ENCODE measurements at places on chromosomes 16 and 17. TPM values are rescaled to one million over a fixed set of nuclear protein-coding genes. Genes with fewer than 3 reads are reported as not detected.

The CHST6 gene
- 0.38 TPM for polyA plus RNA-seq

The DCXR gene
- 69.6 TPM for polyA plus RNA-seq

The IGSF6 gene
- polyA plus RNA-seq: not detected

The TMC6 gene
- 9.4 TPM for polyA plus RNA-seq

DNA sequence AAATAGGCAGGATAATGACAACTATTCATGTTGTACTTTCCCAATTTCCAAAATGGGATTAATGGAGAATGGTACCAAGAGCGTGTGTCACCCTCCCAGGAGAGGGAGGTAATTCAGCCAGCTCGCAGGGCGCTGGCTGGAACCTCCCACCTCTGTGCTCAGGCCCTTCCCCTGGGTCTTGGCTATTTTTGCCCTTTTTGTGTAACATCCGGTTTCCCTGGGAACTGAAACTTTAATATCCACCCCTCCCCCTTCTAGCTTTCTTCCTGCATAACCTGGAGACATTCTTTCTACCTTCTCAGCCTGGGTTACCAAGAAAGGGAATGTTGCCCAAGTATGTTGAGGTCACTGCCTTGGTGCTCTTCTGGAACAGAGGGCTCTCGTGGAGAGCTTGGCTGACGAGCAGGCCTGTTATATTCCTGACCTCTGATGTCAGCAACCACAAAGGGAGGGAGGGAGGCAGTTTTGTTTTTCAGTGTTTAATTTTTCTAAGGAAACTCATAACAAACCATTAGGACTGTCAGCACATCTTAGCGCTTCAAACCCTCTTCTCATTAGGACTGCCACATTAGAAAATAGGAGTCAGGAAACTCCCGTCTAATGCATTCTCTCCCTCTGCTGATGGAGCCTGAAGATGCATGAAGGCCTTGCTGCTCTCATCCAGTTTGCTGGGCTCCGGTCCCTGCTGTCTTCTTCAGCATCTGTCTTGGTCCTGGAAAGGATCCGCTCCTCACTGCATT, 25.6 kb downstream of the ITGB3 start:
- no peak for DNase-seq

GRCh38 chr16:56013962-56014552, 138.9 kb upstream of the CES5A start:
- DNase-seq: peak; percentile 36

DNA sequence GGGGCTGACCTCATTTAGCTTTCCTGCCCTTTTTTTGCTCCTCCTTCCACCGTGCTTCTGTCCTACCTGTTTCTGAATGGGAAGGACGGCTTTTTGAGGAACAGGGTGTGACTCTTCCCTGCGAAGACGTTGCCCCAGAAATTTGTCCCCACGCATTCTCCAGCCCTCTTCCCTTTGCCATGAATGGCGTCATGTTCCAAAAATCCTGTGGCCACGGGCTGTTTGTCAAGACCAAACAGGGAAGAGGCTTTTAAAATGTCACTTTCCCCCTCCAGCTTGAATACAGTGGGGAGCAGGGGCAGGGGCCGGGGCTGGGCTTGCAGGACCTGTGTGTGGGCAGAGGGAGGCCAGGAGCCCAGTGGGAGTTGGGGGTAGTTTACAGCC, 13.9 kb downstream of the MPRIP start:
- no peak for DNase-seq

DNA sequence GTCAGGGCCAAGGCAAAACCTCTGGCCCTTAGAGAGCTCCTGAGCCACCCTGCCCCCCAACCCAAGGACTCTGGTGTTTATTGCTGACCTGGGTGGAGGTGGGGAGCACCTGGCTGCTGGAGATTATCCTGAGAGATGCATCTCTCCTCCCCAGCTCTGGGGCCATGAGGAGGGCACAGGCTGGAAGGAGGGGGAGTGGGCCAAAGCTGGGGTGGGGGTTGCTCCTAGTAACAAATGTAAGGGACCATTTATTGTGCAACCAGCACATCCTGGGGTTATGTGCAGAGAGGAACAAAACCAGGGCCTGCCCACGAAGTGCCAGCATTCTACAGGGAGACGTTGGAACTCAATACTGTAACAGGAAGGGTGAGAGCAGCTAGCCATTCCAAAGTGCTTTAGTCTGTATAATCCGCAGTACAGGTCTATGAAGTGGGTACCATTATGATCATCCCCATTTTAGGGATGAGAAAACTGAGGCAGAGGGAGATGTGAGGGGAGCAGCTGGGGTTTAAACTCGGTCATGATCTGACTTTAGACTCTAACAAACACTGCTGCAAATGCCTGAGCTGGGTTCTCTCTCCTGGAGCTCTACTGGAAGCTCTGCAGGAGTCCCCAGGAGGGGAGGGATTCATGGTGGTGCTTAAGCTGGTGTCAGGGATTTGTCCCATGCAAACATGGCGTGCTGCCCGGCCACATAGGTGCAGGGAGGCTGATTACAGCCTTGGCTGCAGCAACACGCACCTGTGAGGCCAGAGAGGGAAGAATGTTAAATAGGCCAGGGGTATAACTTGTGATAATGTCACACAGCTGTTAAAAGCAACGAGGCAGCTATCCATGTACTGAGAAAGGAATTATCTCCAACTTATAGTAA, 1.4 kb upstream of the RHBDF2 start:
- no peak for DNase-seq

All from A549 (cell line).